Left kidney (tissue), 8 donors: ENCODE measurements at places on chromosomes 1 and 21. TPM values are rescaled to one million over a fixed set of nuclear protein-coding genes. Genes with fewer than 3 reads are reported as not detected.
A peak's percentile ranks its signal among the peaks of the same experiment; 100 is the strongest.

RORC gene
- polyA plus RNA-seq = 0.80 TPM

GRCh38 chr1:67816506-67816905, 16.8 kb downstream of the GNG12 start:
- DNase-seq = no peak

DNA sequence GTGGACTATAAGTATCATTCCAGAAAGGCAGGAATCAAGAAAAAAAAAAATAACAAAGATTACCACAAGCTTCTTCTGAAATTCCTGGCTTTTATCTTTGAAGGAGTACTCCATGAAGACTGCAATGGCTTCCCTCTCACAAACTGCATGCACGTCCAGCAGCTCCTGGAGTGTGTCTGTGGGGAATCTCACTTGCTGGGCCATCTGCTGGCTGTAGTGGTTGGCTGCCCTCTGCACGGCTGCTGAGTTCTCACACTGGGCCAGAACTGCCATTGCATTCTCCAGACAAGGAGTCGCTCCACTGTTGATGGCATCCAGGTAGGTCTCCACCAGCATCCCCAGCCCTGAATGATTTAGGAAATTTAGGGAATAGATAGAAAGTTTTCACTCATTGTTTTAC, 23.3 kb upstream of the GBP2 start:
- no peak for DNase-seq

DNA sequence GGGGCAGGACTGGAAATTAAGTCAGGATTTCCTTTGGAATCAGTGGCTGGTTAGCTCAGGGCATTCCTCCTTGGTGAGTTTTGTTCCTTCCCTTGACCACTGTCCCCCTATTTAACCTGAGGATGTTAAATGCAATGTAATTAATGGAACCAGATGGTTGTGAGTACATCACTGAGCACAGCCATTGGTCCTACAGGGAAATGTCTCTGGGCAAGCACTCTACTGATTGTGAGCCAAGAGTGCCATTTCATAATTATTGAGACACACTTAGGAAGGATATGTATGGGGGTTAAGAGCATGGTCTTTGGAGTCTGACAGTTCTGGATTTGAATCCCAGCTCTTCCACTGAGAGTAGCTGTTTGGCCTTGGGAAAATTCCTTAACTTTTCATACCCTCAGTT, 74.4 kb downstream of the SPAG17 start:
- no peak for DNase-seq

DNA sequence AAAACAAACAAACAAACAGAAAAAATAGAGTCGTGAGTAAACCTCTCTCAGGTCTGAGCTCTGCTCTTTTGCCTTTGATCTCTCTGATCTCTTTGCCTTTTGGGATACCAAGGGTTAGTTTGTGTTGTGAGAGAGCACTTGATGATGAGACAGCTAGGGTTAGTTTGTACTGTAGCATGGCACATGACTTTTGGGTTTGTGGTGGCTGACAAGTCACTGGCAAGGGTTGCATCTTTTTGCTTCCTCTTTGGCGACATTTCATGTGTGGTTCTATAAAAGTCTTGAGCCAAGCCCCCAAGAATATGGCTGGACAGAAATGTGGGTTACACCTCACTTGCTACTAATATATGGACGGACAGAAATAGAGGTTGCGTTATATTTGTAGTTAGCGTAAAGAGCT, 60.5 kb downstream of the TESK2 start:
- no peak for DNase-seq

GRCh38 chr1:234408757-234409156, 35.5 kb downstream of the COA6 start:
- DNase-seq = no peak

GRCh38 chr1:154796303-154796892, 73.7 kb downstream of the KCNN3 start:
- DNase-seq = no peak

GRCh38 chr1:32448773-32449456, 16.0 kb upstream of the ZBTB8B start:
- DNase-seq = no peak

KIF14 gene
- polyA plus RNA-seq = 12.4 TPM

DNA sequence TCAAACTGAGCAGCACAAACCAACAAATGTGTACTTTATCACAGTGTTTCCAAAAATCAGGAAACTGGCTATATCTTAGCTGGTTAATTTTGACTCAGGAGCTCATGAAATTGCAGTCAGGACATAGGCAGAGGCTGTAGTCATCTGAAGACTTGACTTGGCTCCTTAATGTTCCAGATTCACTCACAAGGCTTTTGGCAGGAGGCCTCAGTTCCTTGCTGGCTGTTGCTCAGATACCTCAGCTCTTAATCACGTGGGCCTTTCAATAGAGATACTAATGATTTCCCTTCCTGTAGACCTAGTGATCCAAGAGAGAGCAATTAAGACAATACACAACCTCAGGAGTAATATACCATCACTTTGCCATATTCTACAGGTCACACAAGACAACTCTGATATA, 537.7 kb downstream of the BRINP3 start:
- DNase-seq = no peak

DNA sequence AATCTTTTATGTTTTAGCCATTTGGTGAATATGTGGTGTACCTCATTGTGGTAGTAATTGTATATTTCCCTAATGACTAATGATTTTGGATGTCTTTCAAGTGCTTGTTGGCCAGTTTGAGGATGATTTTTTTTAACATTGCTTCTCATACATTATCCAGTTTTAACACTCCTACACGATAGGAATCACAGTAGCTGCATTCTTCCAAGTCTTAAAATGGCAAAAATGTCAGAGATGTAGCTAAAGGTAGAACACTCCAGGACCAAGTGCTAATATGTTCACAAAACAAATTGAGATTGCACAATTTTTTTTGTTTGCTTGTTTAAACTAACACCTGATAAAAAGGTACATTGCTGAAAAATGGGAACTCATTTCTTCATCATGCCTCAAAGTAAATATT, 11.7 kb downstream of the USP25 start:
- no peak for DNase-seq

GRCh38 chr1:183953031-183953430, 84.5 kb downstream of the COLGALT2 start:
- DNase-seq = no peak

DNA sequence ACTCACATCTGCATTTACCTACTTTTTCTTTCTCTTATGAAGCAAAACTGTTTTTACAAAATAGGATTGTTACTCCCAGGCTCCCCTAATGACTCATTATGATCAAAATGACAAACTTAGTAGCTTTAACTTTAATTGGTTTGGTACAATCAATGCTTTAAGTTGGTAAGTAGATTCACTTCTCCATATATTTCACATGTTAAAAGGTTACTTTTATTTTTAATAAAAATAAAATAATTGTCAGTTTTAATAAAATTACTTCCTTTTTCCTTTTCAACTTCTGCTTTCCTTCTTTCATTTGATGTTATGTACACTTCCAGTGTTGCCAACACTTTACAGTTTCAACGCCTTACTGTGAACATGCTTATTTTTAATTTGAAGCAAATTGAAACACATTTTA, 477.6 kb downstream of the SETD4 start:
- no peak for DNase-seq

DNA sequence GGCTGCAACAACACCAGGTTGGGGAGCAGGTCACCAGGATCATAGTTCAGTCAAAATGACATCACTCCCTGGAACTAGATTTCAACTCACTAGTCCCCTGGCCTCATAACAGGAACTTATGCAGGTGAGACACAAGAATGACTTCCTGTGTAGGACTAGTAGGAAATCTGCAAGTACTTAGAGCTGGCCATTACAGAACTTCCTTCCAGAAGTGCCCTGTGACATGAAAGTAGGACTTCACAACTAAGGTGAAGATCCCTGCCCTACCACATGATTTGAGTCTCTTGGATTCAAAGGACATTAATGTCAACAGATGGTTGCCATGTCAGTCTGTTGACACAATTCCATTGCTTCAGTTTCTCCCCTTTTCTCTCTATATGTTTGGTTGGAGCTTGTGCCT, 223.1 kb downstream of the RPS6KC1 start:
- no peak for DNase-seq

GRCh38 chr21:45299864-45300785, 12.4 kb upstream of the POFUT2 start:
- DNase-seq = no peak

GRCh38 chr1:87325982-87326738, 2.5 kb upstream of the LMO4 start:
- peak; percentile 79 for DNase-seq

DNA sequence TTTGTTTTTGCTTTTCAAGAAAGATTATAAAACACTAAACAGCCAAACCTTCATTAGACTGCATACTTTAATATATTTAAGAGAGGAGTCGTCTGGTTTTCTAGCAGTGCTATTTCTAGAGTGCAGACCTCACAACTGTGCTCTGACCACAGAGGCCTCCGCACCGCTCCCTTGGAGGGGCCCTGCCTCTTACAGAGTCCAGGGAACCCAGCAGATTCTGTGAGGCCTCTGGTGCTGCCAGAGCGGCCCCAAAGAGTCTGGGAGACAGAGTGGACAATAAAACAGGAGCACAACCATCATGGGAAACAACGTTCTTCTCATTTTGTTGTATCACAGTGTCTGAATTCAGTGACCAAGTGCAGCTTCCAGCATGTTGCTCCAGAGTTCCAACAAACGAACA, 5.8 kb downstream of the ATP5PO start:
- no peak for DNase-seq

- peak; percentile 83 for DNase-seq
These were observed 9.6 kb upstream of the EPS8L3 start for GRCh38 chr1:109773203-109773899.

DNA sequence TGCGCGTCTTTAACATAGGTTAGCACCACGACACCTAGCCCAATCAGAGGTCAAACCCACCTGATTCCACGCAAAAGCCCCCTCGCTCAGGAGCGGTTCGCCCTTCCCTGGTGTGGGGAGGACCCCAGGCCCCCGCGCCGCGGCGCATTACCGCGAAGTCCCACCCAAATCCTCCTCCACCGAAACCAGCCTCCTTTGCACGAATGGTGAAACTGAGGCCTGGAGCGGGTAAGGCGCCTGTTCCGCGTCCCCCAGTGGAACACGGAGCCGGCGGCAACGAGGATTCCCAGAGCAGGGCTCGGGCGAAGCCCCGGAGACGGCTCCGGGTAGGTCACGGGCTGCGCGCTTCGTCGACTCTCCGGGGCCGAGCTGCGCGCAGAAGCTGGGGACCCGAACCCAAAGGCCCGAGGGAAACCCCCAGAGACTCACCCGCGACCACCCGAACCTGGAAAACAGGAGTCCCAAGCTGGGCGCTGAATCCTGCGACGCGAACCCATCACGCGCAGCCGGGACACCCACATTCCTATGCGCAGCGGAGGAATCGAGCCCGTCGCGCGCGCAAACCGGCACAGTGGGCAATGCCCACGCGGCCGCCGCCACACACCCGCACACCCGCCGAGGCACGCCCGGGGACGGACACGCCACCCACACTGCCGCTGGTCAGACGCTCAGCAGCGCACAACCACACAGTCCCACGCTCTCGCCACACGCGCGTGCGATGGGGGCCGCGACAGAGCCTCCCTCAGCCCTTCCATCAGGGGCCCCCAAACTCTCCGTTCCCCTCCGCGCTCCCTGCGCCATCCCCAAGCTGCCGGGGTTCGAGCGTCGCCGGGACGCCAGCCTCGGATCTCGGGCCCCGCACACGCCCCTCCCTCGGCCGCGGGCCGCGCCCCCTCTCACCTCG, 507 bp downstream of the GLIS1 start:
- DNase-seq = no peak

DNA sequence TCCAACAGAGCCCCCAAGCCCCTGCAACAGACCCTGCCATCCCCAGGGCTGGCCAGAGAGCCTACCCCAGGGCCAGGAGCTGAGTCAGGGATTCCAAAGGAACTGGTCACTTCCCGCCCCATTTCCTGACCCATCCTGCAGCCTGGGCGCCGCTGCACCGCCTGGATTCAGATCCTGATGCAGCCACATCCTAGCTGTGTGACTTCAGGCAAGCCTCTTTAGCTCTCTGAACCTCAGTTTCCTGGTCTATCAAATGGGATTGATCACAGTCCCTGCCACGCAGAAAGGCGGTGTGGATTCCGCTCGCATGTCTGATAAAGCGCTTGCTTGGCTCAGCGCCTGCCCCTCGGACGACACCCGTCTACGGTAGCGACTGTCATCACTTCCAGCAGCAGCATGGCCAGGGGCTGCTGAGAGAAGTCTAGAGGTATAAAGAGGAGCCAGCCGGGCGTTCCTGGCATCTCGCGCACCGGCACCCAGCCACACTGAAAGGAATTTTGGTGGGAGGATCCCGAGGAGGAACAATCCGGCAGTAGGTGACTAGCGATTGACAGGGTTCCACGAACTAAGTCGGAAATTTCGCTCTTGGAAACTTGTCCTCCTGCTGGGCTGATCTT, 10.1 kb downstream of the EPHA2 start:
- DNase-seq = no peak

- no peak for DNase-seq
These were observed 8.4 kb downstream of the FOXE3 start for GRCh38 chr1:47424336-47424982.

- DNase-seq = no peak
These were observed 142.6 kb downstream of the AJAP1 start for GRCh38 chr1:4797016-4797410.

DNA sequence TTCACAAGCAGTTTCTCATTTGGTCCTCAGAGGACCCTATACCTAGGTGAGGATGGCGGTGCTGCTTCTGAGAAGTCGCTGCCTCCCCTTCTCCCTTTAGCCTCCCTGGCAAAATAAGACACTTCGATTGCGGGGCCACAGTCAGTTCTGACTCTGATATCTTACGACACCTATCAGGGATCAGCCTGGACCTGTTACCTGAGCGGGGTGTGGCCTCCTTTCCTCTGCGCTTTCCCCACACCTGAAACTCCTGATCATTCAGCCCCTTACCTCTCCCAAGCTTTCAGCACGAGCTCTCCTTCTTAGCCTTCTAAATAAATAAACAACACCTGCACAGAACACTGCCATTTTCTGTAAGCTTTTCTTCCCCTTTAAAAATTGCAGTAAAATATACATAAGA, 24.6 kb upstream of the GPR137B start:
- DNase-seq = no peak

- no peak for DNase-seq
These were observed 55.8 kb upstream of the ADAMTS1 start for GRCh38 chr21:26900980-26901379.

DNA sequence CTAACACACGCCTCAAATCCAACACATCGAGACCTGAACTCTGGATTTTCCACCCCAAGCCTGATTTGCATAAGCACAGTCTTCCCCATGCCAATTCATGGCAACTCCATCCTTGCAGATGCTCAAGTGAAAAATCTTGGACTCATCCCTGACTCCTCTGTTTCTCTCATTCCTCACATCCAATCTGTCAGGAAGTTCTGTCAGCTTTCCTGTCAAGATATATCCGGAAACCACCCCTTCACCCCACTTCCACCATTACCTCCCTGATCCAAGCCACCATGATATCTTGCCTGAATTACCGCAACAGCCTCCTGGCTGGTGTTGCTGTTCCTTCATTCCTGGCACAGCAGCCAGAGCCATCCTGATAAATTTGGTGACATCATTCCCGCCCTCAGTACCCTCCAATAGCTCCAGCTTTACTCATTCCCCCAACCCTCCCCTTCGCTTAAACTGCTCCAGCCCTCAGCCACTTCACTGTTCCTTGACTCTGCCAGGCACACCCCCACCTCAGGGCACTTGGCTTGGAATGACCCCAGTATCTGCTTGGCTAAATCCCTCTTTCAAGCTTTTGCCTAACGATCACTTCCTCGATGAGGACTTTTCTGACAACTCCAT, 17.4 kb downstream of the TCEA3 start:
- no peak for DNase-seq

GRCh38 chr1:88463401-88463985, 220.6 kb upstream of the PKN2 start:
- no peak for DNase-seq

LGR6 gene
- 0.90 TPM for polyA plus RNA-seq

KCNJ9 gene
- polyA plus RNA-seq = 0.12 TPM

RO60 gene
- 54.3 TPM for polyA plus RNA-seq

PLEKHN1 gene
- polyA plus RNA-seq = 0.20 TPM

GRCh38 chr1:234746798-234747196, 136.8 kb upstream of the IRF2BP2 start:
- no peak for DNase-seq
